ENCODE measurements at places on chromosomes 3 and 15.

DNA sequence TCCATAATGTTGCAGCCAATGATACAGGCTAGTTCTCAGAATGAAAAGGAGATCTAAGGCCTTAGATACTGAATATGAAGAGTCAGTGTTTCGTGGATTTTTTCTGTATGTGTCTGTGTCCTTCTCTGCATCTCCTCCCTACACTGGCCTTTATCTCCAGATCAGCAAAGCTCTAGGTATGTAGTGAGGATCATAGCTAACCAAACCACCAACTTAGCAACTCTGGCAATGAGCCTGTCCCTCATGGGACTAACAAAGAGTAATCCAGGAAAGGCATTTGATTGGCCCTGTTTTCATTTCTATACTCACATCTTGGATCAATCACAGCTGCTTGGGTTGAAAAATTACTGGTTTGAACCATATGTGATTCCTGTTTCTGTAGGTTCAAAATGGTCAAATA is 18.6 kb upstream of the CNTN3 start:
- no peak for DNase-seq

- no peak for DNase-seq
Observed at GRCh38 chr3:62923066-62923465, 47.9 kb upstream of the CADPS start.

DNA sequence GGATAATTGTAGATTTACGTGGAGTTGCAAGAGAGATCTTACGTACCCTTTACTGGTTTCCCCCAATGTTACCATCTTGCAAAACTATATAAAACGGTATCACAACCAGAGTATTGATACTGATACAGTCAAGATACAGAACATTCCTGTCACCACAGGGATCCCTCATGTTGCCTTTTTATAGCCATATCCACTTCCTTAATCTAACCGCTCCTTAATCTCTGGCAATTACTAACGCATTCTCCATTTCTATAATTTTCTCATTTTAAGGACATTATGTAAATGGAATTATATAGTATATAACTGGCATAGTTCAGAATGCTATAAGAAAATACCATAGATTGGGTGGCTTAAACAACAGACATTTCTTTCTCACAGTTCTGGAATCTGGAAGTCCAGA is 61.1 kb downstream of the SEC22A start:
- DNase-seq, result no peak

GRCh38 chr3:107414325-107414964 is 37.2 kb downstream of the CCDC54 start:
- no peak for DNase-seq

DNA sequence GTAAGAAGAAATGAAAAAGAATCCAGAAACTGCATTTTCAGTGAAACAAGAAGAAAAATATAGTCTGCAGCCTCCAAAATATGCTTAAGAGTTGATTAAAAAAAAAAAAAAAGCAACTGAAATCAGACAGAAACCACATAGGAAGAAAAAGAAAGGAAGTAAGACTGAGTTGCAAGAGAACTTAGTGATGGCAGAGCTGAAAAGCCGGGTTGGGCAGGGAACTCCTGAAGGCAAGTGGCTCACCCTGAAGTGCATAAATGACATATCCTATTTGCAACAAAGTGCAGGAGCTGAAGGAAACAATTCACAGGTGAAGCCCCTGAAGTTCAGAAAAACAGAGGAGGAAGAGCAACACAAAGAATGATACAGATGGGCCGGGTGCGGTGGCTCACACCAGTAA is 108.8 kb upstream of the SLC25A36 start:
- no peak for DNase-seq

- DNase-seq, result no peak
Observed at GRCh38 chr15:24957691-24958090, 2.9 kb downstream of the SNRPN start.

DNA sequence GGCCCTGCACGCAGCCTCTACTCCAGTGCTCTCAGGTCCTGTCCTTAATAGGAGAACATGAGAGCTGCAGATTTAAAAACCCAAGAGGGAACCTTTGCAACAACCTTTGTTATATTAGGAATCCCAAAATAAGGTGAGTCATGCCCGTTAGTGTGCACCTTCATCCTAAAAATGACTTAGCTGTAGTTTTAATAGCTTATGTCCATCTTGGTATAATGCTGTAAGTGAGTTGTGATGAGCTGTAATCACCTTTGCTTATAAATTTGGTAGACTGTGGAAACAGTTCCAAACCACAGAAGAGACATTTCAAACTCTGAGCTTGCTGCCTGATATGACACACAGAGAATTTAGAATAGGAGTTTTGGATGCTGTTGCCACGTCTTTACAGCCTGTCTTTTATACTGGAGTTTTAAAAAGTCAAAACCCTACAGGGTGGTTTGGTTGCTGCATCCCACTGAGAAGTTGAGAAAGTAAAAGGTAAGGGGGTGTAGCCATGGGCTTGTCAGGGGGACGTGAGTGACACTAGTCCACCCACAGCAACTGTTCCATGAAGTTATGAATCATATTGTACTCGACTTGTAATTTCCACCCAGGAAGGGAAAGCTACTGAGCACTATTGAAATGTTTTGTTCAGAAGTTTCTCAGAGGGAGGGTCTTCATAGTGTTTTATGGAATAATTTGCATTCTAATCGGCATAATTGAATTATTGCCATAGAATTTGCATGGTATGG is 27.4 kb upstream of the CD47 start:
- DNase-seq, result no peak

GRCh38 chr3:129002573-129003569 is 1.8 kb downstream of the EFCC1 start:
- DNase-seq, result no peak

DNA sequence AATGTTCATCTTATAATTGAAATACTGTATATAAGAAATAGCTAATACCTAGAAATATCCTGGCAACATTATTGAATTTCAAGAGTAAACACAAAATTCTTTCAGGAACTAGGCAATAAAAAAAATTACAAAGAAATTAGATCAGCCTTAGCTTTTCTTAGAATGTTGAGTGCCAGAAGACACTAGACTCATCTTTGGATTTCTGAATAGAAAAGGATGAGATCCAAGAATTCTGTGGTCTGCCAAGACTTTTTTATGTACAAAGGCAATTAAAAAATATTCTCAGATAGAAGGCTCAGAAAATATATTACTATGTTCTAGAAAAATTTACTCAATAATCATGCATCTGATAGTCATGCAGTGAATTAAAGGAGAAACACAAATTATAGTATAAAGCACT is 294.5 kb upstream of the CDIN1 start:
- no peak for DNase-seq

DNA sequence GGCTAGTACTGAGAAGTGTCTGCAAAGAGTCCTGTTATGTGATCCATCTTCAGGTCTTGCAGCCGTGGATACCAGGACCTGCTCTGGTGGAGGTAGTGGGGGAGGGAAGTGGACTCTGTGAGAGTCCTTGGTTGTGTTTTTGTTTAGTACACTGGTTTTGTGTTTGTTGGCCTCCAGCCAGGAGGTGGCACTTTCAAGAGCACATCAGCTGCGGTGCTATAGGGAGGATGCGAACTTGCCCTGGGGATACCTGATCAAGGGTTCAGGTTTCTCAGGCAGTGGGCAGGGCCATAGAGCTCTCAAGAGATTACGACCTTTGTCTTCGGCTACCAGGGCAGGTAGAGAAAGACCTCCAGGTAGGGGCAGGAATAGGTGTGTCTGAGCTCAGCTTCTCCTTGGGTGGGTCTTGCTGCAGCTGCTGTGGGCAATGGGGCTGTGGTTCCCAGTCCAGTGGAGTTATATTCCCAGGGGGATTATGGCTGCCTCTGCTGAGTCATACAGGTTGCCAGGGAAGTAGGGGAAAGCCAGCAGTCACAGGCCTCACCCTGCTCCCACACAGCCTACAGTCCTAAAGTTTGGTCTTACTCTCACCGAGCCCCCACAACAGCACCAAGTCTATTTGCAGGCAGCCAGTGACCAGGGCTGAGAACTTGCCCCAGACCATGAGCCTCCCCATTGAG is 132.8 kb upstream of the NPHP3 start:
- no peak for DNase-seq

GRCh38 chr15:62094388-62094787 is 27.6 kb downstream of the C2CD4A start:
- DNase-seq, result no peak

DNA sequence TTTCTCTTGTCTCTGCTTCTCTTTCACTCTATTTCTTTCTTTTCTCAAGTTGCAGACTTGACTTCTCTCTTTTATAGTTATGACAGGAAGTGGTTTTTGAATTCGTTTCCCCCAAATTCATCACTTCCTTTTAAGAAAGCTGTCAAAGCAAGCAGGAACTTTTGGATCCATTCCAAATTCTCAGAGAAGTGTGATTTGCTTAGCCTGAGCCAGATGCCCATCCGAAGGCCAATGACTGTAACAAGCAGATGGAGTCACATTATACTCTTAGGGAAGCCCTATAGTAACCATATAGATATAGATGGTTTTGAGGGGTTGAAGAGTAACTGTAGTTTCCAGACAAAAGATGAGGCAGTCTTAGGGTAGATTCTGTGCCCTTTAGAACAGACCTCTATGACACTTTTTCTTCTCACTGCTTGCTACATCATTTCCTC is 592.0 kb upstream of the KCNMB2 start:
- no peak for DNase-seq

DNA sequence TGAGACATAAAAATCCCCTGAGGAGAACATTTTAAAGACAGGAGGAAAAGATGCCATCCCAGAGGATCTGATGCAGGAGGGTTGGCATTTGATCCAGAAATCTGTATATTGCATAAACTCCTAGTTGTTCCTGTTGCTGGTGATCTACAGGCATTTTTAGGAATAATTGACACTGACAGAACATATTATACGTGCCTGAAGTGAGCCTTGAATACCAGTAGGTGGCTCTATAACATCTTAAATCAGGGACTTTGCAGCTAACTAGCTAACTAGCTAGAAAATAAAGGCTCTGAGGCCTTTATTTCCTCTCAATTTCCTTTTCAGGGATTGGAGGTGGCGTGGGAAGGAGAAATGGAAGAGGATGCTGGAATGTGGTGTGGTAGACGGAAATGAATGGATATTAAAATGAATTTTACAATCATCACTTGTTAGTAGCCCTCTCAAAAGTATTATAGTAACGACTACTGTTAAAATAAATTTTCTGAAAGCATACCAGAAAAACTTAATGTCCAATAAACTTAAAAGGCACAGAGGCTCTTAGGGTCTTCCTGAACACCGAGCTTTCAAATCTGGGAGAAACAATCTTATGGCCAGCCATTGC is 73.8 kb upstream of the ZBED2 start:
- no peak for DNase-seq

- DNase-seq, result no peak
Observed at GRCh38 chr3:21618695-21619094, 132.3 kb downstream of the ZNF385D start.

DNA sequence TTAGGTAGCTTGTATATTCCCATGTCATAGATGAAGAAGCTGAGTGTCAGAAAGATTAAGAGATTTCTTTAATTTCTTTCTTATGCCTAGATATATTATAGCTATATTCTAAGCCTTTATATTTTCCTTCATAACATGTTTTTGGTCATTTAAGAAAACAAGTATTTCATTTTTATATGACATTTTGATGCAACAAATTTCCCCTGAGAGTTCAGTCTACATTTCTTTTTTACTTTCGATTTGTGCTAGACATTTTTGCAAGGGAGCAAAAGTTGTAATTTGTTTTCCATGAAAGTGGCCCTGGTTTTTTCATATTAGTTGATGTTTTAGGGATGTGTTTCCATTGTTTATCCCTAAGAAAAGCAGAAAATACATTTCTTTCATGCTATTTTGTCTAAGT is 344.9 kb downstream of the NLGN1 start:
- no peak for DNase-seq

GRCh38 chr3:133441867-133442270 is 42.0 kb downstream of the BFSP2 start:
- DNase-seq, result no peak

- no peak for DNase-seq
Observed at GRCh38 chr3:171284308-171285075, 175.7 kb downstream of the TNIK start.

DNA sequence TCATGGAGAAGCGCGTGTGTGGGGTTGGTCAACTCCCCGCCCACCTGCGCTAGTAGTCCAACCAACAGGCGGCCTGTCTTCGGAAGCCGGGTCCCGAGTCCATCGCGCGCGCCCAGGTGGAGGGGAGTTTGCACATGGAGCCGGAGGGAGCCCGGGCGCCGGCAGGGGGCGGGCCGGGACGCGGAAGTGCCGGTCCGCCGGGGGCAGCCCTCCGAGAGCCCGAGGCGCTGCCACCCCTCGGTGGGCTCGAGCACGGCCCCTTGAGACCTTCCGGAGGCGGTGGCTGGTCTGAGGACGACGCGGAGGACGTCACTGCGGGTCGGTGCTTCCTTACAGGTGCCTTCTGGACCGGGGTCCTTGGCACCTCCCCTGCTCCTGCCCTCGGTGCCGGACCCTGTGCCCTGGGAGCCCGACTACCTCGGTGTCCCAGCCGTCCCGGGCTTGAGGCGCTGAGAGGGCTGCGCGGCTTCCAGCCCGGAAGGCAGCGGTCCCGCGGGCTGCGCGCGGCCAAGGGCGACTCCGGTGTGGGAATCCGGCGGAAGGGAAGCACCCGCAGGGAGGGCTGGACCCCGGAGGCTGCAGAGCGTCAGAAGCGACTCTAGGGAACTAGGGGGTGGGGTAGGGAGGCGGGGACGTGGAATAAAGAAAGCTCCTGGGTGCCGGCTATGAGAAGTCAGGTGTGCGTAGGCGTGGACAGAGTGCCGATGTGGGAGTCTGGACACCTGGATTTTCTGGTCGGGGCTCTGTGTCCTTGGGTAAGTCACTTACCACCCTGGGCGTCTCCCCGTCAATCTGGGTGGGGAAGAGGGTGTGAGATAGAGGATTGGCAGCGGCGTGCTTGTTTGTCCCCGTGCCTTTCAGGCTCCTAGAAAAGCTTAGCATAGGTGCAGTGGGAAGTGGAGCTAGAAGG is 212.3 kb downstream of the FGF12 start:
- no peak for DNase-seq

DNA sequence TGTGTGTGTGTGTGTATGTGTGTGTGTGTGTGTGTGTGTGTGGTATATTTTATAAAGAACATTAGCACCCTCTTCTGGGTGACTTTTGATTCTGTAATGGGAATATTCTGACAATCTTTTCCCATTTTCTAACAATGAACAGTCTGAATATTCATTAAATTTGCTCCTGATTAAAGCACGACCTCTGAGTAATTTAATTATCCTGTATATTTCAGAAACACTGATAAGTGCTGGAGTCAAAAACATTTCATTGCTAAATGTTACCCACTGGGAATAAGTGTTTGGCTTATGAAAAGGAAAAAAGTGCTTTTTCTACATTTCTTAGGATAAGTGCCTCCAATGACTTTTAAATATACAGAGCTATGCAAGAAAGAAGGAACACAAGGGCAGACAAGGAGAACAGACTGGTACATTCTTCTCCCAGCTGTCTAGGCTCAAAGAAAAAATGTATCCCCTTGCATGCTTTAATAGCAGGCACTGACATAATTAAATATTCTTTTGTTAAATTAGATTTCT is 32.3 kb upstream of the SYNPR start:
- DNase-seq, result no peak

Data from stimulated activated CD8-positive, alpha-beta memory T cell treated with anti-CD3 and anti-CD28 coated beads, Interleukin-7, amount 100 ng/mL, for 4 hours (primary cell).